Naive thymus-derived CD4-positive, alpha-beta T cell (primary cell): ENCODE measurements at places on chromosomes 3 and 15. TPM values are rescaled to one million over a fixed set of nuclear protein-coding genes. Genes with fewer than 3 reads are reported as not detected.

DNA sequence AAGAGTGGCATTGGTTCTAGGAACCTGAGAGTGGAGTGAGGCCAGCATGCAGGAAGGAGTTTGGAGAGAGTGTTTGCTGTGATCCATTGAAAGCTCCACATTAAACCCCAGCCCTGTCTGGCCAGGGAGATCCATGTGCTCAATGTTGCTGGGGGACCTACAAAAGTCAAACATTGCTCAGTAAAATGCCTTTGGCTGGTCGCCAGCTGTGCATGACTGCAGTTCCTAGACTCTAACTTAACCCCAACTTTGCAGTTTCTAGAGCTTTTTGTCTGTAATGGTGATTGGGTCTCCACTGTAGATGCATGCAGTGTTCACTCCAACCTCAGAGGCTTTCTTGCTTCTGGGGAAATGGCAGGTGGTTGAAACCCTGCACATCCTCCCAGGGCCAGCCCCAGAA is 99.7 kb upstream of the ABHD17C start:
- DNase-seq, result no peak

- no peak for DNase-seq
These were observed 16.6 kb downstream of the HMCES start for GRCh38 chr3:129295286-129295685.

DNA sequence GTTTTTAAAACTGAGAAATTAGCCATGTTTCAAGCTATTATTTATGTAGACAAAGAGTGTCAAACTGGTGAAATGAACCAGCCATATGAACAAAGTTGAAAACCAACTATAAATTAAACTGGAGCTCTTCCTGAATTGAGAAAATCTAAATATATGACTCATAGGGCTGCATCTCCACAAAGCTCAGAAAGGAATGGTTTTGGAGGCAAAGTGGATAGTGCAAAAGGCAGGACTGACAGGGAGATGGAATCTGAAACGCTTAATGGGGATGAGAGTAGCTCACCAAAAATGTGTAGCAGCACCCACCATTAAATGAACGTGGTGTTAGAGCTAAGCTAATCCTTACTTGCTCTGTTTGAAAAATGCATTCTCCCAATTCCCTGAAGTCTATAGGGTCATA is 1066.0 kb downstream of the AGBL1 start:
- no peak for DNase-seq

- no peak for DNase-seq
These were observed 372.2 kb upstream of the SGO1 start for GRCh38 chr3:20558161-20558560.

- DNase-seq, result no peak
These were observed 95.3 kb downstream of the IGF2BP2 start for GRCh38 chr3:185729337-185730055.

Gene LDHAL6B
- not detected for polyA plus RNA-seq

Gene FSTL1
- not detected for polyA plus RNA-seq

- DNase-seq, result no peak
These were observed 73.1 kb downstream of the FHIT start for GRCh38 chr3:61178167-61178566.

GRCh38 chr3:46316206-46316605 is 37.7 kb upstream of the CCR2 start:
- no peak for DNase-seq

- DNase-seq, result no peak
These were observed 55.1 kb upstream of the TGFBR2 start for GRCh38 chr3:30551266-30551665.

GRCh38 chr15:67138891-67139855 is 73.8 kb downstream of the SMAD3 start:
- DNase-seq, result no peak

Gene CCRL2
- 0.34 TPM for polyA plus RNA-seq

DNA sequence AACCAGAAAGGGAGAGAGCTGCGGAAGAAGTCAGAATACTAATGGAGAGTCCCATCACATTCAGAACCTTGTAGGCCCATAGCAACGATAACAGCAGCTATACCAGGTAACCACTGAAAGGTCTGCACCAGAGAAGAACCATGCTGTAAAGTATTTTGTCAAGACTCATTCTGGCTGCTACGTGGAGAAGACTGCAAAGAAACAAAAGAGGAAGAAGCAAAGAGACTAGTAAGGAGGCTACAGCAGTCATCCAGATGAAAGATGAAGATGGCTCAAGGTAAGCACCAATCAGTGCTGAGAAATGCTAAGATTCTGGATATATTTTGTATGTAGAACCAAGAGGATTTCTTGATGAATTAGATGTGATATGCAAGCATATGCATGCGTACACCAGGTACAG is 39.6 kb downstream of the ACAP2 start:
- no peak for DNase-seq

DNA sequence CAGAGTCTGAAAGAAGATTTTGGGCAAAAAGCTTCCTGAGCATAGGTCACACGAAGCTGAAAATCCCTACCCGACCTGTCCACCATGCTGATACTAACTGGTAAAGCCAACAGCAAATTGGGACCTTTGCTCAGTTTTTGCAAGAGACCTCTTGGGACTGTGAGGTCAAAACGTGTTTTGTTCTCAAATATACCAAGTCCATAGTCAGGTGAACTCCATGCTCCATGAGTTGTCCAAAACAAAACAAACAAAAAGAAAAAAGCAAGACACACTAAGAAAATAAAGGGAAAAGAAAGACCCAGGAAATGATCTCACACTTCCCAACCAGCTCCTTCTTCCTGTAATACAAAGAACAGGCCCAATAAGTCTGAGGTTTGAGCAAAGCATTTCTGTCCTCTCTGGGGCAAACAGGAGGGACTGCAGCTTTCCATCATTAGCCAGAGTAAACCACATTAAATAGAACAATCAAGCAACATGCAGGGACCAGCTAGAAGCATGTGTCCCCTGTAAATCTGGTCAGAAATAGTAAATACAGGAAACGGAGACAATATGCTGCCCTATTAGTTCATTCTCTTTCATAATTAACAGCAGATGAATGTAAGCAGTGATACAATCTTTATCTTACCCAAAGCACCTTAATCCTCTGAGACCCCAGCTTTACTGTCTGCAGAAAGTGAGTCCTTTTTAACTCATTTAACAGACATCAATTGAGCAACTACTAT is 125.0 kb upstream of the LIPC start:
- DNase-seq, result no peak

DNA sequence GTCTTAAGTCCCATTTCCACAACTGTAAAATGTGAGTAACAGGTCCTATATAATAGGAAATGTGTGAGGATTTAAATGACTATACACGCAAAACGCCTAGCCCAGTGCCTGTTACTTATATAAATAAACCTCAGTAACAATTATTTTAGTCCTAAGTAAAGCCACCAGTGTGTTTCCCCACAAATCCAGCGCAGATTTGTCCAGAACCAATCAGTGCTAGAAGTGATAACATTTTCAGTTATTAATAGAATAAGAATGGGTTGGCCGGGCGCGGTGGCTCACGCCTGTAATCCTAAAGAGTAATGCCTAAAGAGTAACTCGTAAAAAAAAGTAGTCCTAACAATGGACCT is 561 bp downstream of the RPAP1 start:
- DNase-seq, result no peak

DNA sequence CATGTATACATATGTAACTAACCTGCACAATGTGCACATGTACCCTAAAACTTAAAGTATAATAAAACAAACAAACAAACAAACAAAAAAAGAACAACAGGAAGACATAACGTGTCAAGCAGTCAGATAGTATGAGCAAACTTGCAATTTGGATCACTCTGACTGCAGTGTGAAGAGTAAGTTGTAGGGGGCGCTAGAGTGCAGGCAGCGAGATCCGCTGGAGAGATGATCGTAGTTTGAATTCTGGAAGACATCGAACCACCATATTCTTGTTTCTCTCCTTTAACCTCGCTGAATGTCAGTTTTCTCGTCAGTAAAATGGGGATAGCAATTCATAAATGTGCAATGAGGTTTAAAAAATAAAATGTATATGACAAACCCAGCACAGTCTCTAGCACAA is 165.2 kb upstream of the LMCD1 start:
- no peak for DNase-seq

DNA sequence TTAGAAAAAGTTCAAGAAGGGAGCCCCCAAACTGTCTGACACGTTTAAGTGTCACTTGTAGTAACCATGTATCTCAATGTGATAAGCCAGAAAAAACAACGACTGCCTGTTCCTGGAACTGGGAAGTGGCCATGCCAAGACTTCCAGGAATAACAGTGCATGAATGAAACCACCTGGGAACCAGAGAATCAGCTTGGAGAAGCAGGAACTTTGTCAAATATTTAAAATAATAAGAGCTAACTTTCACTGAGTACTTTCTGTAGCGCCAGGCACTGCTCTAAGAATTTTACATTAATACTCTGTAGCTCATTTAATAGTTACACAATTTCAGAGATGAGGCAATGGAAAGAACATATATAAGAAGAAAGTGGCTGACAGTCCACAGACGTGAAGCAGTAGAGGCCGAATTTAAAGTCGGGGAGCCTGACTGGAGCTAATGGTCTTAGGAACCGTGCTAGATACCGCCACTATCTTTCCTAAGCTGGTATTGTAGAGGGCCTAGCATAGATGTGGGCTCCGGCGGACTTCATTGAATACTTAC is 876 bp downstream of the PLSCR1 start:
- no peak for DNase-seq

DNA sequence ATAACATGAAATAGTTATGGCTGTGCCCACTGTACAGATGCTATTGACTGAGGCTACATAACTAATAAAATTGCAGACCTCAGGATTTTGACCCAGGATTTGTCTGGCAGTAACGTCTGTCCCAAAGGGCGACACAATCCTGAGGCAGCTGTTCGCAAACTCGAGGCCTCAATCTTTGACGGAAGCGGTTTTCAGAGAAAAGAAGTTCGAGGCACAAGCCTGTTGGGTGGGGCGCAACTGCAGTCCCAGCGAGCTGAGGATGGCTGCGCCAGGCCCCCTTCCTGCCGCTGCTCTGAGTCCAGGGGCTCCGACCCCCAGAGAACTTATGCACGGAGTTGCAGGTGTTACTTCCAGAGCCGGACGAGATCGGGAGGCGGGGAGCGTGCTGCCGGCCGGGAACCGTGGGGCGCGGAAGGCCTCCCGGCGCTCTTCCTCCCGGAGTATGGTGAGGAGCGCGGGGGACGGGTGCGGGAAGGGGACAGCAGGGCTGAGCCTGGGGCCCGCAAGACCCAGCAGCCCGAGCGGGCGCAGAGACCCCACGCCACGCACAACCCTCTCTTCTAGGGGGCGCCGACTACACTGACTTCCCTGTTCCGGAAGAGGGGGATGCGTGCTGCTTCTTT is at the start of gene PARP15:
PARP15 (plus strand) TSS at position 242 of the 623 bp plus-strand sequence; CDS start at position 260, 18 bp downstream.
- peak; percentile 32 for DNase-seq

DNA sequence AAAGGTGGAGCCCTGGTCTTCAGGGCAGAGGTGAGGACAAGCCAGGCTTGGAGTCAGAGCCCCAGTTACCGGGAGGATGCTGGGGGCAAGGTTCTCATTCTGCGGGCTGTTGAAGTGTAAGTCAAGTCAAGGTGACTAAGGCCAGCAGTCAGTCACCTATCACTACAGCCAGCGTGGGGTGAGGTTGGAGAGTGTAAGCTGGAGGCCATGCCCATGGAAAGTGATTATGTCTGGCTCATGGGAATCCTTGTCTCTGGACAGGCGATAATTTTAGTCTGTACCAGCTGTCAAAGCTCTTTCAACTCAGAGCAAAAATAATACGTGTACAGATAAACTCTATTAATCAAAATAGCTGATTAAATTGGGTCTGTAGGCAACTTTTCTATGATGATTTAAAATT is 143.1 kb downstream of the NR2F2 start:
- DNase-seq, result no peak

Gene GP5
- 3.8 TPM for polyA plus RNA-seq

DNA sequence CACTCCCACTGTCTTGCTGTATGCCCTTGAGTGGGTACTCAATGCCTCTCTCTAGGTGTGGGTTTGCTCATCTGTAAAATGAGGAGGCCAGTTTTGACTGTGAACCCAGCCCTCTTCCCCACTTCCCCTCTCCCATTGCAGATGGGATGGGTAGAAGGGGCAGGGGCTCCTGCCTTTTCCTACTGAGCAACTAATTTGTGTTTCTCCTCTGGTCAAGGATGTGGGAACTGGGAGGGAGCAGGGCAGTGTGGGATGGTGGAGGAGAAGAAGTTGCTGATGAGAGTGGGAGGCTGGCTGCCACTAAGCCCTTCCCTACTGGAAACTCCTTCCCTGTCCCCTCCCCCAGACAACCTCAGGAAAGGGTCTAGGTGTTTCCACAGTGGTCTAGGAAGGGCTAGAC is 20.1 kb upstream of the ANKDD1A start:
- no peak for DNase-seq

GRCh38 chr3:38984731-38985130 is 67.0 kb downstream of the SCN11A start:
- DNase-seq, result no peak

- peak; percentile 39 for DNase-seq
These were observed 235.9 kb downstream of the LPP start for GRCh38 chr3:188389711-188390342.

Gene SLC30A4
- 2.9 TPM for polyA plus RNA-seq

- DNase-seq, result no peak
These were observed 371.1 kb downstream of the CHL1 start for GRCh38 chr3:567488-568185.

Gene SCAANT1
- not detected for polyA plus RNA-seq

Gene A4GNT
- polyA plus RNA-seq, result not detected

DNA sequence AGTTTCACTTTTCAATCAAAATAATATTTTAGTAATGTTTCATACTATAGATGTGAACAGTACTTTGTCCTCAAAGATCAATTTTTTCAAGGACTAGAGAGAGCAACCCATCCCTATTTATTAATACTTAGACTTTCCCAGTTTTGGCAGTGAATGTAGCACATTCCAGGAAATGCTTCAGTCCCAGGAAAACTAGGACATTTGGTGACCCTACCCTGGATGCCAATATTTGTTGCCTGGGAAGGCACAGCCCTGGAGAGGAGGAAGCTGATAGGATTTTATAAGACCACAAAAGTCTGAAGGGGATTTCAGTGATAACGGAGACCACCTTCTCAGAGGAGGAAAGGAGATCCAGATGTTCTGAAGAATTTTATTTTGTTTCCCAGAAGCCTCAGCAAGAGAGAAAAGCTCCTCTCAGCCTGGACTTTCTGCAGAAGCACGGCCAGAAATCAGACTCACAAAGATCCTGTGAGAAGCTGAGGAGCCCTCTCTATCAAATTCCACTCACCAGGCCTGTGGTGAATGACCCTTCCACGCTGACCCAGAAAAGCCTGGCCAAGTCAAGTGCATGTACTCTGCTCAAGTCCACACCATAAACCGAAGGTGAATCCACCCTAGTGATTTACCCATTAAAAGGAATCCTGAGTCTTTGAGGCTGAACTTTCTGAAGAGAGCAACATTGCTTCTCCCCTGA is 87.7 kb upstream of the ABHD17C start:
- no peak for DNase-seq

- no peak for DNase-seq
These were observed 380.6 kb upstream of the RBMS3 start for GRCh38 chr3:28900301-28900700.

Gene ERICH6
- not detected for polyA plus RNA-seq

Gene TLR9
- 0.16 TPM for polyA plus RNA-seq

- no peak for DNase-seq
These were observed 92.6 kb downstream of the ERC2 start for GRCh38 chr3:56375654-56376053.

- DNase-seq, result peak; percentile 60
These were observed 53.1 kb downstream of the CACNA2D2 start for GRCh38 chr3:50450209-50450921.

GRCh38 chr3:149020839-149021252 is 29.5 kb downstream of the GYG1 start:
- DNase-seq, result no peak
